ENCODE measurements at places on chromosomes 3 and 15.
A peak's percentile ranks its signal among the peaks of the same experiment; 100 is the strongest.

DNA sequence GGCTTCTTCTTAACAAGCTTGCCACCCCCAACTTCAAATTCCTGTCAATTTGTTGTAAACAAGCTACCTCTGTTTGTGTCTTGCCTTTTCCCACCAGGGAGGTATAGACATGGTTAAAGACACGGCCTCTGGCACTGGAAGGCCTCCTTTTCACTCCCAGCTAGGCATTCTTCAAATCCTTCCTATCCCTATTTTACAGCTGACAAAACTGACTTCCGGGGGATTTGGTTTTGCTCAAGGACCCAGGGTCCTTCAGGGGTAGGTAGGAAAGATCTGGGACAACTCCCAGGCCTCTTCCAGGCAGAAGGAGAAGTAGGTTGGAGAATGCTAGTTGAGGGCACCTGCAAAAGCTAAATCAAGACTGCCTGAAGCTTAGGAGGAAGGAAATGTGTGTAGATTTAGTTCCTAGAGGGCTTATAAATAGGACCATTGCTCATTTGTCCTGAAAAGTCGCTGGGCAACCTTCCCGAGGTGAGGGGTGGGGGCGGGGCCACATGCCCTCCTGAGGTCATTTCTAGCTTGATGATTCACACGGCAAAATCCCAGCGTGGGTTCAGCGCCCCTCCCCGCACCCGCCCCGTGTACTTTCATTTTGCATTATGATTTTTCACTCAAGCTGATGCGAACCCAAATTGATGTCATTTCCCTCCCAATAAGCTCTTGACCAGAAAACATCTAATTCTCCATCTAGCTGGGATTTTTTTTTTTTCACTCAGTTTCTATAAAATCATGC, 365.5 kb downstream of the SHQ1 start:
- peaks cover 2% of the 10 kb centered on the region for H3K36me3 ChIP-seq
- peak; percentile 78 for DNase-seq
- H3K27me3 ChIP-seq, result no peaks in the 10 kb centered on the region
- H3K4me1 ChIP-seq, result peaks cover 28% of the 10 kb centered on the region
- H3K27ac ChIP-seq, result peak overlapping the region; percentile 78

DNA sequence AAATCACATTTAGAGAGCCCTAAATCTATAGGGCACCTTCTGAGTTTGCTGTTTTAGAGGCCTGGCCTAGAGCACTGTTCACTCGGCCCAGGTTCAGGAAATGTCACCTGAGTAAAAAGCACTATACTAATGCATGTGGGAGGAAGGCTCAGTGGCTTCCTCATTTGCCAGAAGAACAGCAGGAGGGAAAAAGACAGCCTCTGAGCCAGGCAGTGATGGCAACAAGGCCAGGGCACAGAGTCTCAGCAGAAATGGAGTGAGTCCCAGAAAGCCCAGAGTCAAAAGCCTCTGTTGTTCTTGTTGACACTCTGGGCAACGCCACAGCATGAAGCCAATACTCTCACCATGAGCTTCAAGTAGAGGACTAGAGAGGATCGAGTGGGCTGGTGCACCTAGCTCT, 25.9 kb downstream of the LTF start:
- peaks cover 2% of the 10 kb centered on the region for H3K27me3 ChIP-seq
- no peaks in the 10 kb centered on the region for H3K36me3 ChIP-seq
- no peak overlapping the region for H3K4me3 ChIP-seq
- no peak overlapping the region for H3K27ac ChIP-seq
- H3K4me1 ChIP-seq, result peaks cover 41% of the 10 kb centered on the region

DNA sequence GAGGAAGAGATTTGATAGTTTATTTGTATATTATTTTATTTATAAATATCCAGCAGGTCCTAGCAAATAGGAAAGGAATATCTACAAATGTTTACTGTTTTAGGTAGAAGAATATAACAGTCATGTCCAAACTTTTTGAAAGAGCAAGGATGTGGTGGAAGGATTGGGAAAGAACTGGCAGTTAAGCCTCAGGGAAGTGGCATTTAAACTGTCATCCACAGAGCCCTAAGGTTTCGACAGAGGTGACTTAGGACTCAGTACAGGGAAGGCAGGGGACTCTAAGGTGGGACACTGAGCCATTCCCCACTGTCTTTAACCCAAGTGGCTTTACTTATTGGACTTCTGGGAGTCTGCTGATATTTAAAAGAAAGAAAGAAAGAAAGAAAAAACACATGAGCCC, 11.8 kb upstream of the TMEM87A start:
- no peak for DNase-seq
- H3K4me1 ChIP-seq, result no peaks in the 10 kb centered on the region
- no peaks in the 10 kb centered on the region for H3K27me3 ChIP-seq
- no peak overlapping the region for H3K27ac ChIP-seq
- no peak overlapping the region for H3K4me3 ChIP-seq
- H3K36me3 ChIP-seq, result no peaks in the 10 kb centered on the region

GRCh38 chr15:30889196-30889595, 14.5 kb upstream of the FAN1 start:
- no peaks in the 10 kb centered on the region for H3K36me3 ChIP-seq
- no peak overlapping the region for H3K27ac ChIP-seq
- DNase-seq, result no peak

- no peak for DNase-seq
- no peaks in the 10 kb centered on the region for H3K36me3 ChIP-seq
- H3K4me1 ChIP-seq, result no peaks in the 10 kb centered on the region
- peaks cover 11% of the 10 kb centered on the region for H3K27me3 ChIP-seq
- H3K4me3 ChIP-seq, result no peak overlapping the region
Observed at GRCh38 chr15:57849317-57849716, 142.8 kb downstream of the POLR2M start.

- H3K36me3 ChIP-seq, result no peaks in the 10 kb centered on the region
- no peak for DNase-seq
- no peak overlapping the region for H3K27ac ChIP-seq
- H3K27me3 ChIP-seq, result peaks cover 2% of the 10 kb centered on the region
Observed at GRCh38 chr3:133860519-133860918, 35.2 kb downstream of the RAB6B start.

DNA sequence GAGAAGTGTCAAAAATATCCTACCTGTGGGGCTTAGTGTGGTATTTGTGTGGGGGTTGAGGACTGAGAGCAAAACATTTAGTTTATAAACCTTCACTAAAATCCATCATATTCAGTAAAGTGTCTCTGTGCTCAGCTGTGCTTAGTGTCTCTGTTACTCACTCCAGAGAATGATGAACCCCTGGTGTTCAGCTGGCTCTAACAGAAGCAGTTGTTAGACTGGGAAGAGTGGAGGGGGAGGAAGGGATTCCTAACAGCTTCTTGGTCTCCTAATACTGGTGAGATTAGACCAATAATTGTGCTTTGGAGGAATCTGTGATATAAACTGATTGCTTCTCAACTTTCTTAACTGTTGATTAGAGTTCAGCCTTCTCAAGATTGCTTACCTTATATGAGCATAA, 1123.5 kb downstream of the ROBO2 start:
- H3K27me3 ChIP-seq, result no peaks in the 10 kb centered on the region
- DNase-seq, result no peak
- no peak overlapping the region for H3K4me3 ChIP-seq
- no peaks in the 10 kb centered on the region for H3K4me1 ChIP-seq

GRCh38 chr3:46695177-46695961, 1.9 kb upstream of the ALS2CL start:
- peak overlapping the region; percentile 6 for H3K4me3 ChIP-seq
- H3K4me1 ChIP-seq, result peaks cover 34% of the 10 kb centered on the region
- peak; percentile 53 for DNase-seq
- peak overlapping the region; percentile 85 for H3K27ac ChIP-seq
- H3K36me3 ChIP-seq, result no peaks in the 10 kb centered on the region

DNA sequence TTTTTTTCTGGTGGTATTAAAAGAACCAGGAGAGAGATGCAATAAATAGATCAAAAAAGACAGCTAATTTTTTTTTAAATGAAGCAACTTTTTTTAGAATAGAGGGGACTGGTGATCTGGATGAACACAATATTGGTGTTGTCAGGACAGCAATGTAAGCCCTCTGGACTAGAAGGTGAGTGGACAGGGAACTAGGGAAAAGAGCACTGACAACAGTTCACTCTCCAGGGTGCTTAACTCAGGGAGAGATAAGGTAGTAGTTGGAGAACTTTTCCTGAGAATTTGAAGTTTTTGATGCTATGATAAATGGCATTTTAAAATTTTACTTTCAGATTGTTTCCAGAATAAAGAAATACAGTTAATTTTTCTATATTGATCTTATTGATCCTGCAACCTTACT, 158.3 kb upstream of the STAC start:
- no peaks in the 10 kb centered on the region for H3K36me3 ChIP-seq
- H3K27ac ChIP-seq, result no peak overlapping the region
- H3K27me3 ChIP-seq, result no peaks in the 10 kb centered on the region
- H3K4me3 ChIP-seq, result no peak overlapping the region
- no peak for DNase-seq
- H3K4me1 ChIP-seq, result no peaks in the 10 kb centered on the region

DNA sequence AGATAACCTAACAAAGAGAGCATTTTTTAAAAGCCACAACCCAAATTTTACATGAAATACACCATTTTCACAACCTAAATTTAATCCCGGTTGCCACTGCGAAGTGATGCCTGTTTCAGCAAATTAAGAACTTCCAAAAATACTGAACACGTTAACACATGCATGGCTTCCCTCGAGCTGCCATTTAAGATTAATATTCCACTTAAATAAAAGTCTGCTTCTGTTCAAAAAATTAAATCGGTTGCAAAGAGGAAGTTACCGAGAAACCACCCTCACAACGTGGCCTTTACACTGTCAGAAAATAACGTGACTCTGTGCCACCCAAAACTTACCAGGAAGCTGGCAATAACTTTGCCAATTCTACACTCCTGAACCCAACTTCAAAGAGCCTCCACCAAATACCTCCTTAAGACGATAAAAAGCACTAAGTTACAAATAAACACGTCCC, 1.2 kb downstream of the TBL1XR1 start:
- peaks cover 47% of the 10 kb centered on the region for H3K36me3 ChIP-seq
- H3K4me3 ChIP-seq, result peak overlapping the region; percentile 98
- DNase-seq, result peak; percentile 46
- H3K4me1 ChIP-seq, result peaks cover 66% of the 10 kb centered on the region

DNA sequence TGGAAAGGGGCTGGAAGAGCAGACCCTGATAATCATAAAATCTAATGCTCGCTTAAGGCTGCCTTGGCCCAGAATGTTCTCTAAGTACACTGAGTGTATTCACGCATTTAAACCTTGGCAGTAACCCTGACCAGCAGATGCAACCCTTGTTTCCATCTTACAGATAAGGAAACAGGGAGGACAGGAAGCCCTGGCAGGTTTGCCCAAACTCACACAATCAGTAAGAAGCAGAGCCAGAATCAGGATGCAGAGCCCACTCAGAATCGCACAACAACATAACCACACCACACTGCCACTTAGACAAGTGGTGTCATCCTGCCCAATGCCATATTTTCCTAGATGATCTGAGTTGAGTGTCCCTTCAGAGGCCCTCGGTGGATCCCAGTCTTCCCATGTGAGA, 214.5 kb upstream of the HES1 start:
- H3K4me1 ChIP-seq, result no peaks in the 10 kb centered on the region
- peaks cover 6% of the 10 kb centered on the region for H3K27me3 ChIP-seq
- no peak for DNase-seq
- no peaks in the 10 kb centered on the region for H3K36me3 ChIP-seq

GRCh38 chr3:74507691-74508090, 106.8 kb downstream of the CNTN3 start:
- no peak overlapping the region for H3K27ac ChIP-seq
- H3K4me1 ChIP-seq, result no peaks in the 10 kb centered on the region
- H3K4me3 ChIP-seq, result no peak overlapping the region
- no peak for DNase-seq

DNA sequence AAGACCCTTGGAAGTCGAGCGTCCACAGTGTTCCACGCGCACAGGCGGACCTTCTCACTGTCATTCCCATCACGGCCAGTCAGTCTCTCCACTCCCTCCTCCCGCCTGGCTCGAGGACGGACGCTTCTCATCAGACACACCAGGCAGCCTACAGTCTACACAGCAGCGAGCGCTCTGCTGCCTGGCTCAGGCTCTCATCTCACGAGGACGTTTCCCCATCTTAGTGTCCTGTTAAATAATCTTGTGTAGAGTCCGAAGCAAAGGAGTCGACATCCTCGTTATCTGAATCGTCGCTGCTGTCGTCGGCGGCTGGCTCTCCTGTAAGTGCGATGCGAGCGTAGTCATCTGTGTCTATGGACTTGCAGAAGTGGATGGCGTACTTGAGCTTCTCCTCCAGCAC, 12.4 kb upstream of the OCA2 start:
- H3K36me3 ChIP-seq, result peaks cover 29% of the 10 kb centered on the region
- DNase-seq, result no peak
- peaks cover 8% of the 10 kb centered on the region for H3K27me3 ChIP-seq
- H3K27ac ChIP-seq, result no peak overlapping the region

- H3K27me3 ChIP-seq, result no peaks in the 10 kb centered on the region
- peak overlapping the region; percentile 71 for H3K27ac ChIP-seq
- peaks cover 17% of the 10 kb centered on the region for H3K4me1 ChIP-seq
Observed at GRCh38 chr3:142028243-142028777, 121.0 kb downstream of the TFDP2 start.

- H3K36me3 ChIP-seq, result no peaks in the 10 kb centered on the region
- H3K4me3 ChIP-seq, result no peak overlapping the region
- H3K27ac ChIP-seq, result no peak overlapping the region
- peaks cover 12% of the 10 kb centered on the region for H3K4me1 ChIP-seq
Observed at GRCh38 chr3:13085081-13085845, 12.0 kb upstream of the IQSEC1 start.

DNA sequence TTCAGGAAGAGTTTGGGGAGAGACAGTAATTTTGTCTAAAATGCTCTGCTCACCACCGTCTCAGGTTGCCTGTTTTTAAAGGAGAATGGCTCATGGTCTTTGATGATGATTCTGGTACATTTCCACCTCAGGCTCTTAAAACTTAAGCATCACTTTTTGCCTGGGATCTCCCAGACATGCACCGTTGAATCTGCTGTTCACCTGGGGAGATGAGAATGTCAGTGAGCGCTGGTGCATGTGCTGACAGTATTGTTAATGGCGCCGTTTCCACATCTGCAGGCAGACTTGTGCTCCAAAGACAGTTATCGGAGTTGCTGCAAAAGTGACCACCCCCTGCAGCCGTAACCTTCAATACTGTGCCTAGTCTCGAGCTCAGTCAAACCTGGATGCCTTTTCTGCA, 219.0 kb upstream of the TPM1 start:
- H3K27me3 ChIP-seq, result peaks cover 3% of the 10 kb centered on the region
- no peaks in the 10 kb centered on the region for H3K4me1 ChIP-seq
- H3K27ac ChIP-seq, result no peak overlapping the region
- H3K4me3 ChIP-seq, result no peak overlapping the region

DNA sequence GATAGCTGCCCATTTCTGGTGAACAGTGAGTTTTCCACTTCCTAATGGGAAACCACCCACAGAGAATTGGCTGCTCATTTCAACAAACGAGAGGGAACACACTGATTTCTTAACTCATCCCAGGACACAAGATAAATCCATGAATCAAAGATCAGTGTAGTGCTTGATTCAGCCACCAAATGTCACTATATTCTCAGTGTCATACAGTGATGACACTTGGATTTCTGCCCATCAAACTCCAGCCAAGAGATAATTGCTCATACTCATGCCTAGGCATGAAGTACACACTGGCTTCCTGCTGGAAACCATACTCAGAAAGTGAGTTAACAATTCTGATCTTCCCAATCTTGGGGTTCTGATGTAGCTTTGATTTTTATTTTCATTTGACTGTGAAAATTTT, 35.4 kb upstream of the GRM7 start:
- H3K4me3 ChIP-seq, result no peak overlapping the region
- H3K36me3 ChIP-seq, result no peaks in the 10 kb centered on the region
- no peaks in the 10 kb centered on the region for H3K4me1 ChIP-seq
- no peak for DNase-seq
